ENCODE measurements at places on chromosomes 5 and 9.

- no peak for DNase-seq
Measured at GRCh38 chr9:109817146-109817845, 37.3 kb downstream of the PALM2AKAP2 start.

GRCh38 chr9:98818764-98819163 is 11.3 kb downstream of the GALNT12 start:
- no peak for DNase-seq

GRCh38 chr5:187617-188451 is 3.5 kb upstream of the LRRC14B start:
- DNase-seq = no peak

DNA sequence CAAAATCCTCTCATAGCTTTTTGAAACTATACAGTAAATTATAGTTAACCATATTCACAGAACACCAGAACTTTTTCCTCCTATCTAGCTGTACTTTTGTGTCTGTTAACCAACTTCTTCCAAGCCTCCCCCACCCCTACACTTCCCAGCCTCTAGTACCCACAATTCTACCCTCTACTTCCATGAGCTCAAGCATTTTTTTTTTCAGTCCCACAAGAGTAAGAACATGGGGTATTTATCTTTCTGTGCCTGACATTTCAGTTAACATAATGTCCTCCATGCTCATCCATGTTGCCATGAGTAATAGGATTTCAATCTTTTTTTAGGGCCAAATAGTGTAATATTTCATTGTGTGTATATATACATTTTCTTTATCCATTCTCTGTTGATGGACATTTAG is 128.3 kb upstream of the MAN2A1 start:
- no peak for DNase-seq

DNA sequence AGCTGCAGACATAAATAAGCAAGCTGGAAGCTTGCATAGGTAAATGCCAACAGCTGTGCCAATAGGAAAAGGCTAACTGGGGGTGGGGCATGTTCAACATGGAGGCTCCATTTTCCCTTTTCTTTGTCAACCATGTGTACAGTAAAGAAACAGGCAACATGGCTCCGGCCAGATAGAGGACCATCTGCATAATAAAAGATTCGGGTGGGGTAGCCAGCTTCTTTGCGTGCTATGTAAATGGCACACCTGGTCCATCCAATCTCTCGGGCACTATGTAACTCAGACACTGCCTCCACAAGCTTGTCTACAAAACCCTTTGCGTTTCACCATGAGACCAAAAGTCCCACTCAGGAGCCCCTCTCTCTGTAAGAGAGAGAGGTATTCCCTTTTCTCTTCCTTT is 41.7 kb upstream of the DENND4C start:
- no peak for DNase-seq
